Chondrocyte (in vitro differentiated cells): ENCODE measurements at places on chromosomes 3 and 15. TPM values are rescaled to one million over a fixed set of nuclear protein-coding genes. Genes with fewer than 3 reads are reported as not detected.

The TIPARP gene
- total RNA-seq, result 65.3 to 90.5 TPM (median 65.3 TPM) in 3 replicates

The CCDC33 gene
- not detected in 3 replicates for total RNA-seq

DNA sequence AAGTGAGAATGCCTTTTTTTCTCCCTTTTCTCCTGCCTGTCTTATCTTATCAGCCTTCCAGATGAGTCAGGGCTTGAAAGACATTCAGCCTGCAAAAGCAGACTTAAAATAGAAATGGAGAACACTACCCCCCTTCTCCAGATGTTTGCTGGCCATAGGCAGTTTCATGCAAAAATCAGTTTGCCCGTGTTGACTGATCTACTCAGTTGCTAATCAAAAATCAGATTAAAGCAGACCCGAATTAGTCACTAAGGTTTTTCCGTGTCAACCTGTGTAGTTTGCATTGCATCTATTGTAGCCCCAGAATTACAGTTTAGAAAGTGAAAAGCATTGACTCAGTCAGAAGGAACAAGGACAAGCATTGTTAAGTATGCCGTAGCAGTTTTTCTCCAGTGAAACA is 56.2 kb downstream of the IL5RA start:
- DNase-seq, result no peak

GRCh38 chr15:34810443-34811129 is 15.2 kb upstream of the ACTC1 start:
- no peak for DNase-seq

DNA sequence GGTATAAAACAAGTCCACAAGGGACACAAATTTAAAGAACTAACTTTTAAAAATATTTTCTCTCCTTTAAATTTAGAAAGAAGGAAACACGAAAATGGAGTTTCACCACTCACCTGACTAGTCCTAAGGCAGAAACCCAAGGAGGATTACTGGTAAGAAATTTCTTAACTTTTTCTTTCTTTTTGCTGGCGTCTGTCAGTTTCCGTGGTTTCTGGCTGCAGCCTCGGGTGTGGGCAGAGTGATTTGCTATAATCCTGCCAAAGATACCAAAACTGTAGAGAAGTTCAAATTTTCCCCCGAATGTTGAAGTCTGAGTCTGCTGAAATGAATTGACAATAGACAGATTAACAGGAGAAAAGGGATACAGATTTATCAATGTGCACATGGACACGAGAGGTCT is 843.6 kb upstream of the ALCAM start:
- DNase-seq, result no peak

DNA sequence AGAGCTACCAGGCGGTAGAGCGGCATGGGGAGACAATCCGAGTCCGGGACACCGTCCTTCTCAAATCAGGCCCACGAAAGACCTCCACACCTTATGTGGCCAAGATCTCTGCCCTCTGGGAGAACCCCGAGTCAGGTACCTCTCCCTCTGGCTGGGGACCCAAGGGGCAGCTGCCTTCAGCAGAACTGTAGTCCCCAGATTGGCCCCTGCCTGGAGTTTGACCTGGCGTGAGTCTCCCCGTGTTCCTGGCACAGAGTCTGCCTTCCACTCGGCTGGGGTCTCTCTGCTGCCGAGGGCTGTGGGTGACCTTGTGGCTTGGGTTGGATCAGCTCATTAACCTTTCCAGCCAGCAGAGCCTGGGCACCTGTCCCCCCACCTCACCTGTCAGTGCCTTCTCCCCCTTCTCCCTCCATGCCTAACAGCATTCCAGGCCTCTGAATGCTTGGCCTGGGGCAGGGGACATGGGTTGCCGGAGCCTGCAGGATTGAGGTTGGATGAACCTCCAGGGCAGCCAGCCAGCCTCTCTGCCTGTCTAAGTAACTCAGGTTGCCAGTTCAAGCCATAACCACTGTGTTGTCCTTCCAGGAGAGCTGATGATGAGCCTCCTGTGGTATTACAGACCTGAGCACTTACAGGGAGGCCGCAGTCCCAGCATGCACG is 6.8 kb upstream of the CHST14 start:
- peak; percentile 76 for DNase-seq

- DNase-seq, result no peak
Measured at GRCh38 chr15:34987609-34988026, 469 bp downstream of the ZNF770 start.

The VILL gene
- total RNA-seq, result 1.7 to 2.6 TPM (median 1.7 TPM) in 3 replicates

The IL17RB gene
- total RNA-seq, result 0.22 to 0.36 TPM (median 0.31 TPM) in 3 replicates

DNA sequence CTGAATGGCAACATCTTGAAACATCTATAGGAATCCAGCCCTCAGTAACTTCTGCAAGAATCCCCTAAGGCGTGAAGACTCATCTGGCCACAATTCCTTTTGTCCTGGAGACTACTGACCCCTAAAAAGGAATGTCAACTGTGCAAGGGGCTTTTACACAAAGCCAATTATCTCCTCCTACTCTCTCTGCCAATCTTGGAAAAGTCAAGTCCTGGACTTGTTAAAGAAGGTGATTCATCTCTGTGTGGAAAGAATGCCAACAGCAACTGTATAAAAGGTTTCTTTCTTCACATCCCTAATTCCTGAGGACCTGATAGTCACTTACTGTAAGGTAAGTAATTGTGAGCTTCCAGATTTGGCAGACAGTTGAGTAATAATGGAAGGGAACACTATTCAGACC is 22.3 kb downstream of the THRB start:
- DNase-seq, result no peak

GRCh38 chr15:47711655-47712054 is 5.7 kb upstream of the SEMA6D start:
- DNase-seq, result no peak

DNA sequence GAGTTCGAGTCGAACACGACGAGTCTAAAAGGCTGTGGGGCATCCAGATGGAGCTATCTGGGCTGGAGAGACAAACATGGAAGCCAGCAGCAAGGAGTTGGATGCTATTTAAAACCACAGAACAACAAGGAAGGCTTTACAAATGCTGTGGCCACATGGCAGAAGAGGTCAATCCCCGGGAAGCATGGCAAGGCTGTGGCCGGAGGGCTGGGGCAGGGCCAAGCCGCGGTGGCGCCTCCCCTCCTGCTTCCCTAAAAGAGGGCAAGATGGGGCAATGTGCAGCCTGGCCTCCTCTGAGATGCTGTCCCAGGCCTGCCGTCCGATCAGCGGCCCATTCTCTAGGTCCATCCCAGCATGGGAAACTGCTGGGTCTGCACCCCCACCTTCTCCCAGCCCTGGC is 139.1 kb downstream of the SRGAP3 start:
- DNase-seq, result no peak

- DNase-seq, result no peak
Measured at GRCh38 chr15:48596415-48596814, 49.1 kb downstream of the FBN1 start.

GRCh38 chr15:47866446-47866845 is 149.1 kb downstream of the SEMA6D start:
- no peak for DNase-seq

- no peak for DNase-seq
Measured at GRCh38 chr15:25088261-25088790, 133.5 kb downstream of the SNRPN start.

GRCh38 chr3:47772788-47773187 is 8.9 kb downstream of the SMARCC1 start:
- DNase-seq, result peak; percentile 12

DNA sequence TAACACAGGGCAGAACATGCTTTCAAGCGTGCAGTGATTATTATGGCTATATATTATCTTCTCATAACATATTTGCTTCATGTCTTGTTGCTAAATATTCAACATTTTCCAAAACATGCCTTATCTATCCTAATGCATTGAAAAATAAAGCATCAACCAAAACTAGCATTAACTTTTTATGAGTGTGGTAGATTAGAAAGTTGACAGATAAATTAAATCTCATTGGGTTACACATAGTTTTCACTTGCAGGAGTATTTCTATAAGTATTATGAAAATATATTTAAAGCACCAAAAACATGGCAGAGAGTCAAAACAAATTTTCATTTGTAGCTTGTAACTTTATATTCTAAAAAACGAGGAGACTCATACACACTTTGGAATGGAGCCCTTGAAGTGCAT is 141.5 kb downstream of the CADM2 start:
- DNase-seq, result no peak

The SLC24A5 gene
- total RNA-seq, result not detected in 3 replicates

- DNase-seq, result no peak
Measured at GRCh38 chr15:59247364-59247763, 40.7 kb downstream of the LDHAL6B start.
